ENCODE measurements at places on chromosomes 2 and 18. TPM values are rescaled to one million over a fixed set of nuclear protein-coding genes. Genes with fewer than 3 reads are reported as not detected.

The GALNT14 gene
- 0.15 TPM for total RNA-seq

GRCh38 chr18:35191698-35192025 is 49.2 kb upstream of the ZNF397 start:
- H3K27ac ChIP-seq = no peak overlapping the region
- no peak overlapping the region for H3K4me3 ChIP-seq
- no peaks in the 10 kb centered on the region for H3K36me3 ChIP-seq
- no peaks in the 10 kb centered on the region for H3K27me3 ChIP-seq
- H3K4me1 ChIP-seq = no peaks in the 10 kb centered on the region
- no peak for DNase-seq

The DNAJB2 gene
- total RNA-seq = 65.8 TPM

- H3K4me1 ChIP-seq = peaks cover 16% of the 10 kb centered on the region
- no peak overlapping the region for H3K4me3 ChIP-seq
- H3K27ac ChIP-seq = no peak overlapping the region
- H3K27me3 ChIP-seq = no peaks in the 10 kb centered on the region
- H3K36me3 ChIP-seq = no peaks in the 10 kb centered on the region
These were observed 32.6 kb upstream of the KCNF1 start for GRCh38 chr2:10879159-10879558.

DNA sequence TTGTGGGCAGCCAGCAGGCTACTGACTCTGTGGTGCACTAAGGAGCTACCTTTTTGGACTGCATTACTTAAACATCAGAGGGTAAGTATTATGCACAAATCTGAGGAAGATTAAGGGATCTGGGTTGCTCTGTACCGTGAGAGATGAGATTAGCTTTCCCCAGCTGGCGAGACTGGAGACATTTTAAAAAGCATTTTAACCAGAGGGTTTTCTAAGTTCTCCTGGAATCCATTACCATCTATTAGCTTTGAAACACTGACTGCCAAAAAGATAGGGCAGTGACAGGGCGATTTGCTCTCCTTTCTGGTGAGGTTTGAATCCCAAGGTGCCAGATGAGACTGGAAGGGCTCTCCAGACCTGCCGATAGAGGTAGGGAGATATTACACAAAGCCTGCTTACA is 63.2 kb downstream of the LYPD6 start:
- H3K27ac ChIP-seq = no peak overlapping the region
- no peak for DNase-seq
- H3K36me3 ChIP-seq = no peaks in the 10 kb centered on the region

- H3K4me1 ChIP-seq = no peaks in the 10 kb centered on the region
- no peaks in the 10 kb centered on the region for H3K36me3 ChIP-seq
- peak within 1 kb of the TSS; percentile 52 for H3K27ac ChIP-seq
- H3K4me3 ChIP-seq = no peak within 1 kb of the TSS
- DNase-seq = peak; percentile 32
These were observed at the start of gene ARHGAP15 for GRCh38 chr2:143128681-143129580. ARHGAP15 (plus strand) TSS chr2:143129419.

All from colonic mucosa (tissue), 4 donors.